ENCODE measurements at places on chromosomes 11 and 22.

GRCh38 chr11:130642994-130643393, 194.5 kb downstream of the ADAMTS15 start:
- no peak for DNase-seq

DNA sequence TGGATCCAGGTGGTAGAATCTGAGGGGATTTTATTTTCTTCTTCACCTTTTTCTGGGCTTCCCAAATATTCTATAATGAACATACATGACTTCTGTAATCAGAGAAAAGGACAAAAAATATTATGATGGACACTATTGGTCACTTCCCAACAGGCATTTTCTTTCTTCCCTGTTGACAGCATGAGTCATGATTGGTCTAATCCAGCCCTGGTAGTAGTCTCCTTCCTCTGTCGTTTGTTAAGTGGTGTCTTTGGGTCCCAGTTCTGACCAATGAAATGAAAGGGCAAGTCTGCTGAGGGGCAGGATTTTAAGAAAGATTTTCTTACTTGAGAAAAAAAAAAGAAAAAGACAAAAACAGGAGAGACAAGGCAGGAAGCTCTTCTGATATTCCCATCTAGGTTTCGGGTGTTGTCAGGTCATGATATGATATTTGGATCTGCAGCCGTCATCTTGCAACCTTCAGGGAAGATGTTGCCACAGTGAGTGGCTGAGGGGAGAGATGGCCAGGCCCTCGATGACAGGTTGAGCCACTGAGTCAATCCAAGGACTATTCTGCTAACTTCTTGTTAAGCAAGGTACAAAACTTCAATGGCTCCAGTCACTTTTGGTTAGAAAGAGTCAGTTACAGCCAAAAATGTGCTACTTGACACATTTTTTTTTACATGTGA, 23.3 kb upstream of the PLEKHB1 start:
- DNase-seq: no peak

- DNase-seq: no peak
Measured at GRCh38 chr11:86108191-86108590, 39.3 kb upstream of the PICALM start.

- no peak for DNase-seq
Measured at GRCh38 chr11:7657306-7658025, 15.8 kb downstream of the CYB5R2 start.

DNA sequence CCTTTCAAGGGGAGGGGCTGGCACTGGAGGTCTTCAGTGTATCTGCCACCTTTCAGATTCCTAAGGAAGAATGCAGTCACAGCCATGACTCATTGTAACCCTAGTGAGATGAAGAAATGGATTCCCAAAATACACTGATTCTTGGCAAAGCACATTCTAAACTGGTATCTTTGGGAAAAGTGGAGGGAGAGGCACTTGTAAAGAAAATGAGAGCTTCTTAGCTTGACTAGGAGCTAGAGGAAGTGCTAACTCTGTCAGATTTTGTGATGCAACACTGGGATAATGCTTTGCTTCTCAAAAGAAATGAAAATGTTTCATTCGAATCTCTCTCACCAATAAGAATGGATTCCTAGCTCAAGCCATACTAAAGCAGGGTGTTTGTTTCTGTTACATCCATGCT, 14.3 kb downstream of the NRIP3 start:
- no peak for DNase-seq

DNA sequence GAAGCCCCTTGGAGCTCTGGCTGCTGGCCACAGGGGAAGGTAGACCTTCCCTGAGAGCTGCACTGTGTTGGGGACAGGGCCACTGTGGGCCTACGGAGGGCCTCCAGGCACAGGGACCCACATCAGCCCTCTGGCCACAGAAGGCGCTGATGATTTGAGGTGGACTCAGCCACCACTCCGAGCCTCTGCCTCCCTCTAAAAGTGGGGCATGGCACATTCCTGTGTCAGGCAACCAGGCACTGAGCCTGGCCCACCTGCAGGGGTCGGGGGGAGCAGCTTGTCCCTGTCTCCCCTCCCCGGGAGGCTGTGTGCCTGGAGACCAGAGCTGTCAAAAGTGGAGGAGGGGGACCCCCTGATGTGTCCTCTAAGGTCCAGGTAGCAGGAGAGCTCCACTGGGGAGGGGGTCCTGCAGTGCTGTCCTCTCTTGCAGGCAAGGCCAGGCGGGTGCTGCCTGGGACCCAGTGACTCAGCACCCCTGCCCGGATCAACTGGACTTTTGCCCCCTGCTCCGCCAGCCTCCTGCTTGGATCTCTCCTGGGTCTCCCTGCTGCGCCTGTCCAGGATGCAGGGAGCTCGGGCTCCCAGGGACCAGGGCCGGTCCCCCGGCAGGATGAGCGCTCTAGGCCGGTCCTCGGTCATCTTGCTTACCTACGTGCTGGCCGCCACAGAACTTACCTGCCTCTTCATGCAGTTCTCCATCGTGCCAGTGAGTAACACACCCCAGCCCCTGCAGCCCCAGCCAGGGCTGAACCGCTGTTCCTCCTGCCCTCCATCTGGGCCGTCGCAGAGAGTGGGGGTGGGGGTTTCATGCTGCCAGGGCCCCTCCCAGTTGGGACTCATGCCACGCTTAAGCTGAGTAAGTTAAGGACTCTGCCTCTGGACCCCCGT, 17.5 kb upstream of the CDKN1C start:
- DNase-seq: no peak

DNA sequence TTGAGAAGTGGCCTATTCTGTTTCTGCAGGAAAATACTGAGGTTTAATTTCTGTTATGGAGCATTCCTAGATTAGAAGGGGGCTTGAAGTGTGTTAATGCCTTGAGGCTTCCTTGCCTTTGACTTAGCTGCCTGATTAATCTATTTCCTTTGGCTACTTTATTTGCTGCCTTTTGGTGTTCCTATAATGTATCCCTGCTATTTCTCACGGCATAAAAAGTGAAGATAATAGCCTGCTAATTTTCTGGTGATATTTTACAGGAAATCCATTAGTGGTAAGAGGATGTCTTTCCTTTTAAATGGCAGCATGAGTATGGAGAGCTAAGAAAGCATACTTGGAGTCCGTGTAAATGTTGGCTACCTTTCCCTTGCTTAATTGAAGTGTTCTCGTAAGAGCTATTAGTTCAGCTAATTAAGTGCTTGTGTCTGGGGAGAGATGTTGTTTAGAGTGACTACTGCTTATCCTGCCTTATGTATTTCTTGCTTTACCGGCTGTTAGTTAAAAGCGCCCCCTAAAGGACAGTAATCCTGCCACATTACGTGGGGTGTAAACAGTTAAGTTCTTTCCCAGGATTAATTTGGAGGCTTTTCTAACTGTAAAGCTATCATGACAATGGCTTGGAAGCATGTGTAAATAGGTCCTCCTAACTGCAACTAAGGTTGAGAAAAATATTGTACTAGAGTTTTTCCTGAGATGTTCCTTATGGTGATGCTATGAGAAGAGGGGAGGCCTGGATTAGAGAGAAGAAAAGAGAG, 45.6 kb downstream of the ZNF280B start:
- DNase-seq: no peak

DNA sequence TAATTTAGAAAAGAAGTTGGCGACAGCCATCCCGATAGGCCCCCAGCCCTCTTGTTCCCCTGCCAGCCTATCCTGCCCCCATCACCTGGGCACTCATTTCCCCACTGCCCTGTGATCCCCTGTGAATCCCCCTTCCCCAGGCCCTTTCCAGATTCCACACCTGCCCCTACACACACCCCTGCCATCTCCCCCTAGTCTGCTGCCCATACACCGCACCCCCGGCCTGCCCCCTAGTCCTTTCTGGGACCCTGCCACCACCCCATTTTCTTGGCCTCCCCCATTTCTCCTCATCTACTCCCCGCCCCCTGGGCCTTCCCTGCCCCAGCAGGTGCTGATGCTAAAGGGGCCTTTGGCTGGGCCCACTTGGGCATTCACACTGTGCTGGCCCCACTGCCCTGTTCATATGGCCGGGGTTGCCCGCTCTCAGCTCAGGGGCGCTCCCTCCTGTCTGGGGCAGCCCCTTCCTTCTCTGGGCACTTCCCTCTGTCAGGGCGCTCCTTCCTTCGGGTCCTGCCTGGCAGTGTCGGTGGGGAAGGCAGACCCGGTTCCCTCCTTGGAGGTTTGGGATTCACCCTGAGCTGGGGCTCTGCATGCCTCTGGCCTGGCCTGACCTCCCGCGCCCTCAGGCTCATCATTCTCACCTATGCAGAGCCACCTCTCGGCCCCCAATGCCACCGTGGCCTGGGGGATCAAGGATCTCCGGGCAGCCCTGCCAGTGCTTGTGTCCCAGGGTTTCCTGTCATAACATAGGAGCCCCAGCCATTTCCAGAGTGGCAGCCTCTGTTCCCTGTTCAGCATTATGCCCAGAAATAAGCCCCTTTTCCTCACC, 108.2 kb downstream of the BCR start:
- no peak for DNase-seq

- DNase-seq: no peak
Measured at GRCh38 chr22:50302564-50302963, 4.9 kb downstream of the PLXNB2 start.

- DNase-seq: no peak
Measured at GRCh38 chr22:24265734-24266133, 4.9 kb upstream of the SPECC1L start.

- no peak for DNase-seq
Measured at GRCh38 chr11:6626971-6627761, 7.9 kb upstream of the TPP1 start.

- DNase-seq: no peak
Measured at GRCh38 chr11:61787928-61788491, 4.4 kb downstream of the TMEM258 start.

GRCh38 chr11:34318111-34319037, 39.4 kb downstream of the ABTB2 start:
- DNase-seq: no peak

- DNase-seq: no peak
Measured at GRCh38 chr22:46563381-46564083, 26.1 kb upstream of the CELSR1 start.

GRCh38 chr11:33307984-33308383, 50.8 kb downstream of the HIPK3 start:
- no peak for DNase-seq

GRCh38 chr11:12421386-12421785, 44.0 kb downstream of the PARVA start:
- DNase-seq: no peak

DNA sequence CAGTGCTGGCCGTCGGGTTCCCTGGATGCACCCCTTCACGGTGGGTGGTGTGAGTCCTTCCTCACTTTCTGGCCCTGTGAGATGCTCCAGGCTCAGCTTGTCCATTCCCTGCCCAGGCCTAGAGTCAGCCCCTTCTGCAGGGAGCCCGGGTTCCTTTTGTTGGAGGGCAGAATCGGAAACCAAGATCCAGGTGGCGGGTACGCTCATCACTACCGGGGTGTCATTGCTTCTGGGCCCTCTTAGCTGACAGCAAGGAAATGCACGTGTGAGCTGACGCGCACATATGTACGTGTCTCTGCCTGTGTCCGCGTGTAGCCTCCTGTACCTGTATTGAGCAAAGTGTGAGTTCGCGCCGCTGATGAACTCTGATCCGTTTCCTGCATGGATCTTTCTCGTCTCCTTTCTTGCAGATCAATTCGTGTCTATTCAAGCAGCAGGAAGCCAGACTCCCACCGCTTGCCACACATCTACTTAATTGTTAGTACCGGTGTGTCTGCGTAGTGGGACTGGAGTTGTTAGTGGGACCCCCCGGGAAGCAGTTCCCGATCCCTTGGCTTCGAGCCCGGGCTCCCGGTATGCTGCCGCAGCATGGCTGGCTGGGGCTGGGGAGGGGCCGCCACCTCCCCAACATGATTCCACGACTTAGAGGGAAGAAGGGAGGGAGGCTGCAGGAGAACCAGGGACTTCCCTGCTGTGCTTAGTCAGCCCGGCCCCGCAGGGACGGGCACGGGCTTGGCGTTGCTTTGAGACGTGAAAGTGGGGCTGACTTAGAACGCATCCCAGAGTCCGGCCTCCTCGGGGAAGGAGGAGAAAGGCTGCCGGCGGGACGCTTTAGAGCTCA, 35.9 kb upstream of the GRAMD4 start:
- no peak for DNase-seq

GRCh38 chr11:2665526-2666400, 34.0 kb downstream of the KCNQ1OT1 start:
- DNase-seq: no peak
